ENCODE measurements at places on chromosomes 13 and 19.

GRCh38 chr19:35648017-35648961 lies at the start of gene COX6B1:
COX6B1 (plus strand) TSS chr19:35648323; CDS start chr19:35651244, 2,921 bp downstream.
- DNase-seq, result peak; percentile 94

DNA sequence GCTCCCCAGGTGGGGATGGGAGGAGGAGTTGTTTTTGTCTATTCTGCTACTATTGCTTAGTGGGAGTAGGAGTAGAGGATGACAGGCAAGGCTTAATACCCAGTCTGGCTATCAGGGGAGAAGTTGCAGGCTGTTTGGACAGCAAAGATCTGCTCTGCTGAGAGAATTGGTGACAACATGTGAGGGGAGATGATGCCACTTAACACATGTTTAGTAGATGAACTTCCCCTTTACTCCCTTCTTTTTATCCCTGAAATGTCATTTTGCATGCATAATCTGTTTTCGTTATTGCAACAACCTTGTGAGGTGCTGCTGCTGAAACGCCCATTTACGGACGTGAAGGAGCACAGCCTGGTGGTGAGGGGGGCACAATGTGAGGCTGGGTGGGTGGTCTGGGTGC lies 3.0 kb upstream of the CYP4F12 start:
- no peak for DNase-seq

GRCh38 chr19:21398851-21399250 lies 1.9 kb downstream of the ZNF493 start:
- DNase-seq, result no peak

GRCh38 chr19:46704379-46705076 lies 12.4 kb downstream of the PRKD2 start:
- DNase-seq, result peak; percentile 57

GRCh38 chr13:19058566-19058965 lies 123.1 kb downstream of the TUBA3C start:
- DNase-seq, result no peak

DNA sequence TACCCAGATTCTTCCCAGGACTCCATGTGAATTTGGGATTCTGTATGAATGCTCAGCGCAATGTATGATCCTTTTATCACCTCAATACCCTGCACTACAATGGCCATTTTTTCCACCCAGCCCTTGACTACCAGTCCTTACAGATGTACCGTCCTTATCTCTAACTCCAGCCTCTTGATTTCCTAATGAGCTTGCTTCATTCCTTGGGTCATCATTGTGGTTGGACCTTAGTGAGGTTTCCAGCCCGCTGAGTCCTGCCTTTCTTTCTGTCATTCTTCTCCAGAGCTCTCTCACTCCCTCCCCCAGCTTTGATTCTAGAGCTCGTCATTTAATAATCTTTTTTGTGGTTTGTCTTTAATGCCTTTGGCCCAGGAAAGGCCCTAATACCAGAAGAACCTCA lies 438.5 kb downstream of the ZNF536 start:
- no peak for DNase-seq

DNA sequence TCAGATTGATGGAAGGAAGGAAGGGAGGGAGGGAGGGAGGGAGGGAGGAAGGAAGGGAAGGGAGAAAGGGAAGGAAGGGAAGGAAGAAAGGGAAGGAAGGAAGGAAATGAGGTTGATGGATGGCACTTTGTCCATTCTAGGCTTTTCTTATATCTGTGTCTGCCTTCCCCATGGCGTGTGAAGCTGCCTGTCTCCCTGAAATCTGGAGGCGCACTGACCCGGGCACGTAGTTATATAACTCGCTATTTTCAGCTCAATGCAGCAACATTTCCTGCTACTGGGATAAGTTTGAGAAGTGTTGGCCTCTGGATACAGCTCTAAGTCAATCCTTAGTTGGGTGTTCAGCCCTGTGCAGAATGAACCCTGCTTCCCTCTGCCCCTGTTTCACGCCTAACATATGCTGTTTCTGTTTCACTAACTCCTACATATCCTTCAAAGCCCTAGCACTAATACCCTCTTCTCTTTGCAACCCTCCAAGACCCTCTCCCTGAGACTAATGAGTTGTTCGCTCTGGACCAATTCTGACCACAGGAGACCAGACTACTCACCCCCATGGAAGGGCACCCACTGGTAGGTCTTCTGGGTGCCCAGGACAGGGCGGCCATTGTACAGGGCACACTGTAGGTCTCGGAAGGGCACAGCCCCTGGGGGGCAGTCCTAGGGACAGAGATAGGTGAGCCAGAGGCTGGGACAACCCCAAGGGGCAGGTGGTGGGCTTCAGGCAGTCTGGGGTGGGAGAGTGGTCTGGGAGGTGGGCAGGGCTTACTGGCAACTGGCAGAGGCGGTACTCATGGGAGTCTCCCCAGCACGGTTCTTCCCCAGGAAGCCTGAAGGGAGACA lies 3.0 kb downstream of the ADAMTSL5 start:
- no peak for DNase-seq

- DNase-seq, result no peak
Observed at GRCh38 chr13:97544031-97544765, 110.2 kb downstream of the RAP2A start.

DNA sequence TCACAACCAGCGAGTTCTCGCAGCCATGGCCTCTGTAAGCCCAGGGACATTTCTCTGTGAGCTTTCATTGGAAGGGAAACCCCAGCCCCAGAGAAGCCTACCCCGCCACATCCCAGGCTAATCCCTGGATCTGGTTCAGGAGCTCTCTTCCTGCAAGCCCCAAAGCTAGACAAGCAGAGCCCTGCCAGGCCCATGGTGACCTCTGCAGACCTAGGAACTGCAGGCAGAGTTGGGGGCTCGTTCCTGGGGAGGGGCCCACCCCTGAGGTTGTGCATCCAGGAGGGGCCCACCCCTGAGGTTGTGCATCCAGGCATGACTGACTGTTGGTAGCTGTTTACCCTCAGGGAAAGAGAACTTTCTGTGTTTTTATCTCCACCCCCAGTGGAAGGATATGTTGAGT lies 21.7 kb downstream of the KCTD15 start:
- DNase-seq, result no peak

DNA sequence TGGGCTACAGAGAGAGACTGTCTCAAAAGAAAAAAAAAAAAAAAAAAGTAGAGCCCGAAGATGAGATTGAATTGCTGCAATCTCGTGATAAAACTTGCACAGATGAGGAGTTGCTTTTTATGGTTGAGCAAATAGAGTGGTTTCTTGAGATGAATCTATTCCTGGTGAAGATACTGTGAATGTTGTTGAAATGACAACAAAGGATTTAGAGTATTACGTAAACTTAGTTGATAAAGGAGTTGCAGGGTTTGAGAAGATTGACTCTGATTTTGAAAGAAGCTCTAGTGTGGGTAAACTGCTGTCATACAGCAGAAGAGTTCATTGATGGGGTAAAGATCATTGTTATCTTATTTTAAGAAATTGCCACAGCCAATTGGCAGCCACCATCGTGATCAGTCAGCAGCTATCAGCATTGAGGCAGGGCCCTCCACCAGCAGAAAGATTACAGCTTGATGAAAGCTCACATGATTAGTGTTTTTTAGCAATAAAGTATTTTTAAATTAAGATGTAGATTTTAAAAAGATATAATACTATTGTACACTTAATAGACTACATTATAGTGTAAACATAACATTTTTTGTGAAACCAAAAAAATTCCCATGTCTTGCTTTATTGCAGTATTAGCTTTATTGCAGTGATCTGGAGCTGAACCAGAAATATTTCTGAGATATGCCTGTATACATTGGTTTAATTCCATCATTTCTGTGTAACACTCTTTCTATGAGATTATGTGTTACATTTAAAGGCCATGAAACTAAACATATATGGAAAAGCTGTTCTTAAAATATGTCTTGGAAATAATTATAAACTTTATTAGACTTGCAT lies 43.1 kb downstream of the ZMYM2 start:
- no peak for DNase-seq

GRCh38 chr13:95615539-95615938 lies 29.0 kb downstream of the DZIP1 start:
- no peak for DNase-seq

DNA sequence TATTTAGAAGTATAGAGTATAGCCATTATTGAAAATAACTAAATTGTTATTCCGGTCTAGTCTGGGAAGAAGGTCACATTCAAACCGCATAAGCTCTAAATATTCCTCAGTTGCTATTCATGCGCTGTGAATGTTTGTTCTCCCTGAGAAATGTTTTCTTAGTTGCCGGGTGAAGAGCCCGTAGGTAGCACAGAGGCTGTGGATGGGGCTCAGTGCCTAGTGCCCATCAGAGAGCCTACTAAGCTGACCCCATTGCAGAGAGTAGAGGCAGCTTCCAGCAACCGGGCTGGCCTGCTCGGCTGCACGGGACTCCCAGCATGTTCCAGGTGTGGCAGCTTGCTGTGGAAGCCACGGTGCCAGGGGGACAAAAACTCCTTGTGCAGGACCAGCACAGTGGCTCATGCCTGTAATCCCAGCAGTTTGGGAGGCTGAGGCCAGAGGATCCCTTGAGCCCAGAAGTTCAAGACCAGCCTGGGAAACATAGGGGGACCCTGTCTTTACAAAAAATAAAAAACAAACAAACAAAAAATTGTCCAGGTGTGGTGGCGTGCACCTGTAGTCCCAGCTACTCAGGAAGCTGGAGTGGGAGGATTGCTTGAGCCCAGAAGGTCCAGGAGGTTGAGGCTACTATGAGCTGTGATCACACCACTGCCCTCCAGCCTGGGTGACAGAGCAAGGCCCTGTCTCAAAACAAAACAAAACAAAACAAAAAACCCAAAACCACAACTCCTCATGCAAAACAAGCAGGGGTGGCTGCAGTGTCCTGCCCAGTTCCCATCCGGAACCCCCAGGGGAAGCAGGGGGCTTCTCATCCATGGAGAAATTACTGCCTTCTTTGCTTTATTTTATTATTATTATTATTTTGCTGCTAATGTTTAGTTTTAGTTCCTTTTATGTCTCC lies 82.5 kb downstream of the KCTD15 start:
- no peak for DNase-seq

- DNase-seq, result peak; percentile 73
Observed at GRCh38 chr19:778910-779653, 18.2 kb upstream of the PTBP1 start.

DNA sequence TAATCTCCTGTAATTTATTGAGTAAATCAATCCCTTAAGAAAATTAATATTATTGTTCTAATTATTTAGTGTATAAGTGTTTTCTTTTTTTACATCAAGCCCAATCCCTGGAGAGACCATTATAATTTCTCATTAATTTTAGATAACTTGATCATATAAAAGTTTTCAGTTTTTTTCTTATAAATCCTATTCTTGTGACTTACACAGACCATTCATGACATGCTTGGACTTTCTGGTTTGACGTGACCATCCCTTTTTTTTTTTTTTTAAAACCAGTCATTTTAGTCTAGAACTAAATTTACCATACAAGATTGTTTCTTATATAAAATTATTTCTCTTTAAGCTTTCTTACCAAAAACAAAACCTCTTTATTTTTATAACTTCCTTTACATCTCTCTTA lies 5.4 kb upstream of the MTRF1 start:
- DNase-seq, result peak; percentile 28

- no peak for DNase-seq
Observed at GRCh38 chr13:34356686-34357434, 538.9 kb downstream of the RFC3 start.

GRCh38 chr19:45323671-45324081 lies 1.0 kb upstream of the CKM start:
- no peak for DNase-seq

DNA sequence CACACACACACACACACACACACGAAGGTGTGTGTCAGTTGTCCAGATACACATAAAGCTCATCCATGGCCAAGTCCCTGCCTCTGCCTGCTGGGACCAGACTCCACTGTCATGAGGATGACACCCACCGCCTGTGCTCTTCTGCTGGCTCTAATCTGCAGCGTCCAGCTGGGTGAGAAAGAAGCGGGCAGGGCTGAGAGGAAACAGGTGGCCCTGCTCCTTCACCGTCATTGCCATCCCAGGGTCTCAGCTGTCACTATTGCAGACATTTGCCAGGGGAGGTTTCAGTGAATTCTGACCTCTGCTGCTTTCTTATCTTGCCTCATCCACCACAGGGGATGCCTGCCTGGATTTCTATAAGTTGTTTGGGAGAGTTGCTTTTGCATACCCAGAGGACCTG lies 31.4 kb downstream of the SCGB2B2 start:
- no peak for DNase-seq

DNA sequence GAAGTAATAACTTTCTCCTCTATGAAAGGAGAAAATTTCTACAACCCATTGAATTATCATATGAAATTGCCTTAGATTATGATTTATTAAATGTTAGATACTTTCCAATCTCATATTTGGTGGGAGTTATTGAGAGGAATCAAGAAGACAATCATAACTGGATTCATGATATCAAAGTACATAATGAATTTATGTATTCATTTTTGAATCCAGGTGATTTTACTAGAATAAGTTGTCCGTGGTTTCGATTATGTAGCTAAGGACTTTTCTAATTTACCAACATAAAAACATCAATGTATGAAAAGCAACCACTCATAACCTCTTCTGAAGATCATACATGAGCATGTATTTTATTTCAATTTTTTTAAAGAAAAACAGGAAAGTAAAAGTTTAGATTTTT lies 1225.0 kb upstream of the MIR17HG start:
- DNase-seq, result no peak

DNA sequence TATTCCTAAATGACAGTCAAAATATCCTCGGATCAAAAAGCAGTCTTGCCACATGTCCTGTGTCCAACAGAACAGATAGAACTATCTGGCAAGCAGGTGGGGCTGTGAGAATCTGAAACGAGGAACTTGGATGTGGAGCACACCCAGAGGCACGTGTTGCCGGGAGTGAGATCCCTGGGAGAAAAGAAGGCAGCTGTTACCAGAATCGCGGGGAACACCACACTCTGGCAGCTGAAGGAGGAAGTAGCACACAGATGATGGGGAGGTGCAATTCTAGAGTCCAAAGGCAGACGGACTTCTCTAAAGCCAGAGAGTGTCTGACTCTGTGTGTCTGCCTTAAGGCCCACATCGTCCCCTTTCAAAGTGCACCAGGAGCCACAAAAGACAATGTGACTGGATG lies 22.3 kb downstream of the SLC7A1 start:
- DNase-seq, result no peak

GRCh38 chr13:72952529-72953141 lies 106.2 kb upstream of the KLF5 start:
- DNase-seq, result peak; percentile 19

GRCh38 chr13:80339912-80340650 lies 845 bp downstream of the SPRY2 start:
- peak; percentile 30 for DNase-seq

DNA sequence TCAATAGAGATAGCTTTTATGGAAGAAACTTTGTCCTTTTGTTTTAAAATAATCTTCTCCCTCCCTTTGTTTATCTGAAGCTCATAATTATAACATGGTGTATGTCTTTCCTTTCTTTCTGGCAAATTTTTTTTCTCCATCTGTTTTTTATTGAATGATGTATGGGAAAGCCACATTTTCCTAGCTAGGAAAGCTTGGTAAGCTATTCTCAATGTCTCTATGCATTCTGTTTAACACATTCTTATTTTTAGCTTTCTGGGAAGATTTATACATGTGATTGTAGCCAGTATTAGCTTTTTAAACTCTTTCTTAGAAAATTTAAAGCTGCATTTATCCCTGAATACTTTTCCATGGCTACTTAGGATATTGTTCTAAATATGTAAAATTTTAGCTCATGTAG lies 124.9 kb upstream of the CSNK1A1L start:
- DNase-seq, result no peak

- DNase-seq, result peak; percentile 62
Observed at GRCh38 chr19:10855879-10856522, 7.8 kb downstream of the C19orf38 start.
